ENCODE measurements at places on chromosomes 2 and 18.

GRCh38 chr18:44759925-44760342 lies 79.2 kb downstream of the SETBP1 start:
- peak; percentile 17 for ATAC-seq

GRCh38 chr2:44894058-44894457 lies 47.4 kb upstream of the SIX3 start:
- no peak for ATAC-seq

DNA sequence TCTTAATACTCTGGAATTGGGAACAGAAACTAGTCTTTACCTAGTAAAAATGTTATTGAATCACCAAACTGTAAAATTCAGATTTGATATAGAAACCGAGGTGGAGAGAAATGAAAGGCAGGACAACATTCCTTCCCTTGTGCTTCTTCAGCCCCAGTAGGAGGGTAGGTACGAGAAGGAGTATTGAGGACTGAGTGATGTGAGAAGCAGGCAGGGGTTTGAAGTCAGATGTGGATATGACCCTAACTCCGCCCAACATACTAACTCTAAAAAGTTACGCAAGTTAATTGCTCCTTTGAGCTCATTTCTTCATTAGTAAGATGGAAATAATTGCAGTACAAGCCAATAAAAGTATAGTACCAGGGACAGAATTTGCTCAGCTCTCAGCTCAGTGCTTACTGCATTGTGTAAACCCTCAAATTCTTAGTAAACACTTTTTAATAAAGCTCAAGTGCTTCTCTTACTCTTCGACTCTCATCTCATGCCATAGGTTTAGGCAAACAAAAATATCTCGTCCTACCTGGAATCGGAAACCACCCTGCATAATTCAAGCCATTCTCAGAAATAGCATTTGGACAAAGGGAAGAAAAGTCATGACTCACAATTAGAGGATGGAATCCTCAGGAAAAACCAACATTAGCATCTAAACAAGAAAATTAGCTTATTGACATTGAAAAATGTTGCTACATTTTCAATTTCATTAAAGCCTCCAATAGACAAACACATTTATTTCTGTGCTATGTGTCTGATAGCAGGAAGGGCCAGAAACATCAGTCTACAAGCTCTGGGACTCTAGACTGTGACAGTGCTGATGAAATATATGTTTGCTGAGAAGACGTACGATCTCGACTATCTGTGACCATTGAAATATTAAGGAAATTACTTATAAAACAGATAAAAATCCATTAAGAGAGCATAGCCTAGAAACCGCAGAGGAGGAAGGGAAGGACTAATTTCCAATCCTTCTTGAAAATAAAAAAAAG lies 161.3 kb downstream of the HNMT start:
- ATAC-seq = no peak

DNA sequence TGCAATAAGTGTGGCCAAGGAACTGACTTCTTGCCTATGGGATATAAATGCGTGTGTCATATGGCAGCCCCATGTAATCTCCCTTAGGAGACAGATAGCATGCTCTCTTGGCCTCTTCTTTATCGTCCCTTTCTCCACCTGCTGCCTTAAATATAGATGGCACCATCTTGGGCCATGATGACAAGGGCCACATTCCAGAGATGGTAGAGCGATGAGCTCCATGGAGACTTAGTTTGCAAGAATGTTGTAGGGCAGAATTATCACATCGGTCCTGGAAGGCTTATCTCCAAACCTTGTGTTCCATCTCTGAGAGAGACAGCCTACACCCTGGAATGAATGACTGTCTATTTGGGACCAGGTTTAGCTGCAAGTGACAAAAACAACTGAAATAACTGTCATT lies 536.7 kb downstream of the TNS1 start:
- ATAC-seq = no peak

DNA sequence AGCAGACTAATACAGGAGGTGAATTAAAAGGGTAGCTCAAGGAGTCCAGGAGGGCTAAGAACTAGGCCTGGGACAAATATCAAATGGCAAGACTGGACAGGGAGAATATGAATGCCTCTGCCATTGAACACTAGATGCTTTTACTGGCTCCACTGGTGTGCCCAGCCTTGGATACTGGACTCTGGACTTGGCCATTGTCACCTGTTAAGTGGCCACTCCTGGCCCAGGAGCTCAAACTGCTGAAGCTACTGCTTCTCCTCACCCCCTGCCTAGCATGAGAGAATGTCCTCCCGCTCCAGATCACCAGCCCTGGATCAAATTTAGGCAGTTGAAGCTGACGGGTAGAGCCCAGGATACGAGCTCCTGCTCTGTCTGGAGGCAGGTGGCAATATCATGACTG lies 170.8 kb downstream of the DDX1 start:
- ATAC-seq = no peak

DNA sequence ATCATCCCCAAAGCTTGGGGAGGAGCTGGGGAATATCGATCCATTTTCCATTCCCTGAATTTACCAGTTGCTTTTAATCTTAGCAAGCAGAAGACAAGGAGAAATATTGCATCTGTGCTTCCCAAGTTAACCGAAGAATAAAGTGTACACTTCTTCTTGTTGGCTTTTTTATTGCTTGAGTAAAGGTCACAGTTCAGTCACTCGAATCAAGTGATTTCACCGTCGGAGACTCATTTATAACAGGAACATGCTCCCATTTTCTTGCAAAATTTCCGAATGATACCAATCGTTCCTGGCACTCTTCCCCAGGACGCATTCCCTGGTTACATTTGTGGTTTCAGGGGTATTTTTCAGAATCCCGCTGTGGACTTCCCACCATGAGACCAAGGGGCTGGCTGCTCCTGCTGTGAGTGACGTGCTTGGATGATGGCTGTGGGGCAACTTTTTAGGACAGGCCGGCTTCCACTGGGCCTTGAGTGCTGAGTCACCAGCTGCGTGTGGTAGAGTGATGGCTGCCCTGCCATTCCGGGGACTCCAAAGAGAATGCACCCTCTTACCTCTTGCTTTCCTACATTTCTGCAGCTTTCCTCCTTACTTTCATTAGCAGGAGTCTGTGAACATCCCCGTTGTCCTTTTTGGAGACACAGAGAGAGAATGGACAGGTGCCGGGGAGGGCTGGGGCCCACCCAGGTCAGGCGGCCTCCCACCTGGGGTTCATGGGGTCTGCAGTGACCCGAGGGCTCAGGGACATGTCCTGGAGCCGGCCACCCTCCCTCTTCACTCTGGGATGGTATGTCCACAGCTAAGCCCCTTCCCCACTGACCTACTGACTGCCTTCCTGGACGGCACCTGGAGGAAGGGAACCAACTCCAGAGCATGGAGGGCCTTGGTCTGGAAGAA lies 60.7 kb upstream of the HDAC4 start:
- ATAC-seq = no peak

DNA sequence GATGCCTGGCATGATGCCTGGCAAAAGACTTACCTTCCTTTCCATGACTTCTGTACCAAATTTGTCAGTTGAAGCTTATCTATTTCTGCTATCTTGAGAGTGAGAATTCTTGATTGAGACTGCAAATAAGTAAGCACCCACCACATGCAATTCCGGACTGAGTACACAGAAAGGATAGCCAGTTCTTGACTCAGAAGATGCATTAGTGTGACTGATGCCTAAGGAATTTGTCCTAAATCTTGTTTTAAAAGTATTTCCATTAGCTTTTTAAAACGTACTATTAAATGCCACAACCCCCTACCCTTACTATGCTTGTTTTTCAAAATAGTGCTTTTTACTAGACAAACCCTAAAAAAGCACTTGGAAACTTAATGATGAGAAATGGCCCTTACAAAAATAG lies 545 bp downstream of the MPP4 start:
- ATAC-seq = no peak

GRCh38 chr2:213566846-213567245 lies 282.6 kb downstream of the SPAG16 start:
- no peak for ATAC-seq

DNA sequence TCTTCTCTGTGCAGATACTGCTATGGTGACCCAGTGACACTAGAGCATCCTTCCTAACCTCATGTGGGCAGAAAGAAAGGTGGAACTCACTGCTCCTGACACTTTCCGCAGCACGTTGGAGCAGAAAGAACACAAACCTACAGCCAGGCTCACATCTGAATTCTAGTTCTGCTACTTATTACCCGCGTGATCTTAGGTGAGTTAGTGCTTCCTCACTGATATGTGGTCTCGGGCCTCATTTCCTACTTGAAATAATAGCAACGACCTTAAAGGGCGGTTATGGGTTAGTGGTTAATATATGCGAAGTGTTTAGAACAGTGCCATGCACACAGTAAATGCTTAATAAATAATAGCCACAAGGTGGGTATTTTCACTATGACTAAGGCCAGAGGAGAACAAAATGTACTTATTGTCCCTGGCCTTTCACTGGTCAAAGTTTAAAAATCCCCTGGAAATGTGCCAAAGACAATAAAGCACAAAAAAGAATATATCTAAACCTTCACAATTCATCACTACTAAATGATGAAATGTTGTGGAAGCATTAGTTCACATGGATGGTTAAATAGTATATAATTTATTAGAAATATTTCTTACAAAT lies 66.6 kb downstream of the MYOM1 start:
- no peak for ATAC-seq

- ATAC-seq = no peak
Measured at GRCh38 chr18:79930020-79930642, 21.3 kb downstream of the SLC66A2 start.

DNA sequence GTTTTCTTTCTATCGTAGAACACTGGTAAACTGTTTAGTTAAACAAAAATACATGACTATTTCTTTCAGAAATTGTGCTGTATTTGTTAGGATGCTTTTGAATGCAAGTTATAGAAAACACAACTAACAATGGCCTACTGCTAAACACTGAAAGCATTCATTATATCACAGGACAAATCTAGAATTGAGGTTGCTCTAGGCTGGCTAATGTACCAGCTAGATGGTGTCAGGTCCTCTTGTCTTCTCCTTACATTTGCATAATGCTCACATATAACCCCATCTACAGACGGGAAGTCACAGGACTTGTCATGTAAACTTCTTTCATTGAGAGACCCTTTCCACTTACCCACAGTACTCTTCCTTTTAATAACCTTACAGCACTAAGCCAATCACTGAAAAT lies 586.8 kb downstream of the DSC3 start:
- ATAC-seq = no peak

- ATAC-seq = peak; percentile 66
Measured at GRCh38 chr2:25960920-25961319, 21.4 kb downstream of the KIF3C start.

GRCh38 chr2:233032551-233033320 lies at the start of gene NEU2:
NEU2 (plus strand) TSS chr2:233032672; CDS start chr2:233032672, 0 bp downstream.
- ATAC-seq = no peak

- ATAC-seq = no peak
Measured at GRCh38 chr2:241506793-241507429, 1.5 kb downstream of the STK25 start.

GRCh38 chr2:46514738-46515137 lies 35.4 kb downstream of the TMEM247 start:
- no peak for ATAC-seq

DNA sequence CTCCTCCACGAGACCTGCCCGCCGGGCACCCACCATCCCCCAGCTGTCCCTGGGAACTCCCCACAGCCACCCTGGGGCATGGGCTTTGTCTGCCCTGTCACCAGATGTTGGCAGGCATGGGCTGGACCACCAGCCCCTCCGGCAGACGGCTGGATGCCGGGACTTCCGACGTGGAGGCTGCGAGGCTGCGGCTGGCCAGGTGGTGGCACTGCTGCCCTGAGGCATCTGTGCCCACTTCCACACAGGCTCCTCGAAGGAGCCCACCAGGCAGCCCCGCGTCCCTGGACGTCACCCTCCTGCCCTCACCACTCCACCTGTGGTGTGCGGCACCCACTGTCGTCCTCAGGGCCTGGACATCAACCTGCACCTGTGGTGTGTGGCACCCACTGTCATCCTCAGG lies 319.9 kb upstream of the SALL3 start:
- ATAC-seq = no peak

DNA sequence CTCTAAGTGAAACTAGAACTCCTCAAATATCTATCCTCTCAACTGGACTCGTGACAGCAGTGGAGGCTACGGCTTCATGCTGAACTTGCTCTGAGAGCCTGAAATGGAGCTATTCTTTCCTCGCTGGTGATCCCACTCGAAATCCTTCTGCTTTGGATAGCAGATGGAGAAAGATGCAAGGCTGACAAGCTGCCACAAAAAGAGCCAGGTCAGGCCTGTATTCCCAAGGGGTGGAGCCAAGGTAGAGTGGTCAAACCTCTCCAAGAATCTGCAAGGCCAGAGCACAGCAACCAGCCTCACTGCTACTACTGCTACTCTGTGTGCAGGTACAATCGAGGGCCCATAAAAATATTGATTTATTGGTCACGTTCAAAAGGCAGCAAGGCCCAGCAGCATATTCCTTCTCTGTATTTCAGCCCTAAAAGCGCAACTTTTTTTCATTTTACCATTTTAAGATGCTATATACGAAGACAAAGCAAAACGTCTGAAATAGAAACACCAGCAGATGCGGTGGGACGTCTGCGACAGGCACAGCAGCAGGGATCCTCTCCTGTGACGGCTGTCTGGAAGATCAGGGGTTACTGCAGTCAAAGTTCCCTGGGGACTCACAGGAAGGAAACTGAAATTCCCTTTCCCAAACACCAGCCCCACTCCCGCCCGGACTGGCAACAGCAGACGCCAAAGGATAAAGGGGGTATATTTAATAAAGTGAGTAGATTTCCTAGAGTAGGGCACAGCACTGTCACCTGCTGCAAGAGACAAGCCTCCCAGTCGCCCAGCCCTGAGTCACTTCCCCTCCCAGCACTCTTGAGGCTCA lies 2.4 kb downstream of the SPRED2 start:
- peak; percentile 33 for ATAC-seq

GRCh38 chr2:59233448-59233847 lies 992.3 kb upstream of the FANCL start:
- peak; percentile 35 for ATAC-seq

GRCh38 chr2:163646687-163647086 lies 89.1 kb downstream of the FIGN start:
- ATAC-seq = no peak

All from esophagus mucosa (tissue), 1 donor.